ENCODE measurements at places on chromosomes 13 and 19.

- no peak for DNase-seq
These were observed 10.8 kb downstream of the BICRA start for GRCh38 chr19:47619763-47620162.

DNA sequence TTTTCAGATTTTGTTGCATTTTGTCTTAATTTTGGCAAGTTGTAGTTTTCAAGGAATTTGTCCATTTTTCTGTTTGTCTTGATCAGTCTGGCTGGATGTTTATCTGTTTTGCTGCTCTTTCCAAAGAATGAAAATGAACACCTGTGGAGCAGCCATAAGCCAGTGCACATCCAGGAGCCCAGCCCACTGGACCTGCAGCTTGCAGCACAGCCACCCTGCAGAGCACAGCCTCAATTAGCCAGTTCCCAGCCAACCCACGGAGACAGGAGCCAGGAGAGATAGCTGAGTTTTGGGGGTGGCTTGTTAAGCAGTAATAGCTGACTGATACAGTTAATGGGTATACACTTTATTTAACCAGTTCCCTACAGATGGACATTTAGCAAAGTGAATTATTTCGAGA, 38.0 kb upstream of the URI1 start:
- DNase-seq, result no peak

DNA sequence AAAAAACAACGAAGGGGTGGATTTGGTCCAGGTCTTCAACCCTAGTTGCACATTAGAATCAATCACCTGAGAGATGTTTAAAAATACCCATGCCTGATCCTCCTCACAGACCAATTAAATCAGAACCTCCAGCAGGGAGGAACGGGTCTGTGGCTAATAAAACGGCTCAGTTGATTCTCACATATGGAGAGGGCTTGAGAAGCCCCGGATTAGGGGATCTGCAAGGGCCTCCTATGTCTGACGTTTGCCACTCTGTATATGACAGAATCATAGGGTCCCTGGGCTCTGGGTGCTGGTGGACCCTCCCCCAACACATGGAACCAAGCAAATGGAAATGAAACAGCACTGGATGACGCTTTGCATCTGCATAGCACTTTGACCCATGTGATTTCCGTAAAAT, 36.7 kb upstream of the C13orf42 start:
- DNase-seq, result no peak

DNA sequence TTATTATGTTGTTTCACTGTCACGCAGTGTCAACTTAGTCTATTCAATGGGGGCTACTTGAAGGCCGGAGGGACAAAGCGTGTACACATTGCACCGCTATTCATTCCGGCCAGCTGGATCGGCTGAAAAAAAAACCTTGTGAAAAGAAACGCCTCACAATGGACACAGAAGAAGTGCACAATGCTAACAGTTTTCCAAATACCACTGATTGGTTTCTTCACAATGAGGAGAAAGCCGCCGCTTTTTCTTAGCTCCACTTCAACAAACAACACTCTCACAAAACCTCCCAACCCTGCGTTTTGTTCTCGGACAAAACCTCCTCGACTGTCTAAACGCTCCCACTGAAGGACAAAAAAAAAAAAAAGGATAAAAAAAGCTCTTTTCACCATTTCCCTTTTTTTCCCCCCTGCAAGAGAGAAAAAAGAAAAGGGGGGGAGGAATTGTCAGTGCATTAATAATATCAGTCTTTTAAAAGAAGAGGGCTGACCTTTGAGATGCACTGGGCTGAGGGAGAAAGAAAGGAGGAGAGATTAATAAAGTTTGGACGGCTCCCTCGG, 5.4 kb downstream of the SOX21 start:
- no peak for DNase-seq

DNA sequence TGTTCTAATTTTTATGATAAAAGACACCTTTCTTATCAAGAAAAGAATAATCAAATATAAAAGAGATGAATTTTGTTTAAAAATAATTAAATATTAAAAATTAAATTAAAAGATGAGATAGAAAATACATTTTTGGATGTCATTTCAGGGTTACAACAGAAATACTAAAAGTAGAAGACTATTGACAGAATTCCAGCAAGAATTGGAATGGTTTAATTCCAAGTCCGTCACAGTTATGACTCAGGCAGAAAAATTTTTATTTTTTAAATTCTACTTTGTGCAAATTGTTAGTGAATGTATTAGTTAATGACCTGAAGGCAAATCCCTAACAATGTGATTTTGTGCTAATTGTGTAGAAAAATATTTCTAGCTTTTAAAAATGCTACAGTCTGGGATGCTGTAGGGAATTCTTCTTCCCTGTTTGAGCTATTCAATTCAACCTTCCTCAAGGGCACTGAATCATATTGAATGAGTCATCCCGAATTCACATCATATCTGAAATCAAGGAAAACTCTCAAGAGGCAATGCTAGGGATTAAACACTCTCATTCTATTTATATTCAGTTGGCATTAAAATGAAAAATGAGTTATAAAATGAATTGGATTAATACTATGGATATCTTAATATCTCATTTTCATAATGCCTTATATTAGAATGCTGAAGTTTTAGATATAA, 633.5 kb upstream of the ATXN8OS start:
- no peak for DNase-seq
